ENCODE measurements at places on chromosomes 12 and 14.
A peak's percentile ranks its signal among the peaks of the same experiment; 100 is the strongest.

DNA sequence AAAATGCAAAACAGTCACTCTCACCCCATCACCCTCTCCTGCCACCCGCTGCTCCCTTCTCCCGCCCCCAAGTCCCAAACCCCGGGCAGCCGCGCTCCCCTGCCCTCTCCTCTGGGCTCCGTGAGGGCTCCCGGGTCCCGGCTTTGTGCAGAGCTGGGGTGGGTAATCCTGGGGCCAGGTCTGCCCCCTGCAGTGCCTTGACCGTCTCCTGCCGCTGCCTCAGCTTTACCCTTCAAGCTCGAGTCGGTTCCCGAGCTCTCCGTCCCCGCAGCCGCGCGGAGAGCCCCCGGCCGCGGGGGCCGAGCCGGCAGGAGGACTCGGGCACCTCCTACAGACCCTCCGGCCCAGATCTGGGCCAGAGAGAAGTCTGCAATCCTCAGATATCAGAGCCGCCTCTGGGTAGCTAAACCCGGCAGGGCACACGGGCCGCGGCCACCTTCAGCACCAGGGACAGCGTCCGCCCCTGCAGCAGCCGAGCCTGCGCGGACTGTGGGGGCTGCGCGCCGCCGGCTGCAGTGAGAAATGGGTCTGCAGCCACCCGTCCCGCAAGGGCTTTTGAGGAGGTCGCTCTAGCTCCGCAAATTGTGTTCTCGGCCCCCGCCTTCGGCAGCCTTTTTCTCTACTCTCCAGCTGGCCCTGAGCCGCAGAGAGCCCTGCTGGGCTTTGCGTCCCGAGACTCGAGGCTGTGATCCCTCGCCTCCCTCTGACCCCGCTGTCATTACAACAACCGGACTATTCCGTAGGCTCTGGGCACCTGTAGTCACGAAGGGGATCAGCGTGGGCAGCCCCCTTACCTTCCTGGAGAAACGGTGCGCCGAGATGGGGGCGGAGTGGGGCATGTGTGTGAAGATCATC, 1.2 kb downstream of the PRMT8 start:
- no peak for DNase-seq

DNA sequence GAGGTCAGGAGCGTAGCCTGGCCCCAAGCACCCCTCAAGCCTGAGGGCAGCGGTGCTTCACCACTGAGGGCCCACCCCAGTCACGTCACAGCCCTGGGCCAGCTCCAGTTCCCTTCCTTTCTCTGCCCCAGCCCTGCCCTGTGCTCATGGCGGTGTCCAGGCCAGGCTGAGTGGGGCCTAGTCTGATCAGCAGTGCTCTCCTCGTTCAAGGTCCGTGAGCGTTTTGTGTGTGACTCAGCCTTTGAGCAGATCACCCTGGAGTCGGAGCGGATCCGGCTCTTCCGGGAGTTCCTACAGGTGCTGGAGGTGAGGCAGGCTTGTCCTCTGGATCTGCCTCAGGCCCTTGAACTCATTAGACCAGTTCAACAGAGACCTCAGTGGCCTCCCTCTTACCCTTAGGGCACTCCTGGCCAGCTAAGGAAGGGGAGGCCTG, 19.0 kb downstream of the PRPF40B start:
- DNase-seq = no peak

DNA sequence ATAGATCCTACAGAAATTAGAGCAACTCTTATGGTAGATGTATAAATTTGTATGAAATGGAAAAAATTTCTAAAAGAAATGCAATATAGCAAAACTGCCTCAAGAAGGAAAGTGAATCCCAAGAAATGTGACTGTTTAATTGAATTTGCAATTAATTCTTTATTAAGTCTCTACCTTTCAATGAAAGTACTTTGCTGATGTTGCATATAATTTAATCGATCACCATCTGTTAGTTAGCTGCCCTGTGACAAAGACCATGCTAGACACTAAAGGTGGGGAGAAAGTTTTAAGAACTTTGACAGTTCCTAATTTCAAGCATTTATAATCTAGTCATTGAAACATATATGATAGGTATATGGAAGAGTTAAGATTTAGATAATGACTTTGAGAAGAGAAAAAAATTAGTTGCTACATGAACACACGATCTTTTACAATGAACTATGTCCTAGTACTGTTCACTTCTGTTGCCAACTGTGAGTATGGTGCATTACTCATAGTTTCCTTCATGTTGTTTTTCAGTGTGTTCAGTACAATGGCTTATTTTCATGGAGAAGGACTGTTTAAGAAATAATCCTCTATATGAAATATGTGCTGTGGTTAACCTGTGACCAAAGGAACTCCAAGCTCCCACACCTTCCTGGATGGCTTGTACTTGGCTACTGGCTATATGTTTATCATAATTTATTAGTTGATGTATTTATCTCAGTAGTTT, 128.4 kb downstream of the METTL25 start:
- DNase-seq = no peak

GRCh38 chr14:67311868-67312267, 47.7 kb downstream of the ATP6V1D start:
- DNase-seq = no peak

- DNase-seq = no peak
These were observed 17.5 kb upstream of the SCARB1 start for GRCh38 chr12:124881123-124881522.

DNA sequence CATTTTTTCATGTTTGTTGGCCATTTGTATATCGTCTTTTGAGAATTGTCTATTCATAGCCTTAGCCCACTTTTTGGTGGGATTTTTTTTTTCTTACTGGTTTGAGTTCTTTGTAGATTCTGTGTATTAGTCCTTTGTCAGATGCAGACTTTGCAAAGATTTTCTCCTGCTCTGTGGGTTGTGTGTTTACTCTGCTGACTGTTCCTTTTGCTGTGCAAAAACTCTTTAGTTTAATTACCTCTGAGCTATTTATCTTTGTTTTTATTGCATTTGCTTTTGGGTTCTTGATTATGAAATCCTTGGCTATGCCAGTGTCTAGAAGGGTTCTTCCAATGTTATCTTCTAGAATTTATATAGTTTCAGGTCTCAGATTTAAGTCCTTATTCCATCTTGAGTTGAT, 220.0 kb downstream of the FUT8 start:
- DNase-seq = no peak

GRCh38 chr14:79248771-79249170, 962.5 kb downstream of the DIO2 start:
- DNase-seq = no peak

GRCh38 chr12:6154730-6155459, 30.4 kb upstream of the VWF start:
- DNase-seq = no peak

- no peak for DNase-seq
These were observed 321.4 kb downstream of the ATP23 start for GRCh38 chr12:58262796-58263195.

- DNase-seq = no peak
These were observed 148.0 kb upstream of the PWP1 start for GRCh38 chr12:107537464-107538119.

DNA sequence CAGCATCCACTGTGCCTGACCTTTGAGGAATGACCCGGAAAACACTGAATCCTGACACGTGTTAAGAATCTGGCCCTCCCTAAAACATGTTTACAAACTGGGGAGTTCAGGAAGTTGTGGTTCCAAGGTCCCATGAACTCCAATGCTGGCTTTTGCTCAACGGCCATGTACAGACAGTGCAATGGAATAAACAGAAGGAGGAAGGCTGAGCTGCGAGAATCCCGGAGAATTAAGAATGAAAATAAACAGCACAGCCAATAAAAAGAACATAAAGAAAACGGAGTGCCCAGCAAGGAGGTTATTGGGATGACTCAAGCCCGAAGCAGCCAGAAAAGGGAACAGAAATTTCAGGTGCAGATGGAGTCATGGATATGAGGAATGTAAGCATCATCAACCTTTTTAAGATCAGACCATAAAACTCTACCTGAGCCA, 32.3 kb downstream of the BCL11B start:
- DNase-seq = no peak

GRCh38 chr14:84028080-84028604, 1501.8 kb upstream of the FLRT2 start:
- DNase-seq = no peak

DNA sequence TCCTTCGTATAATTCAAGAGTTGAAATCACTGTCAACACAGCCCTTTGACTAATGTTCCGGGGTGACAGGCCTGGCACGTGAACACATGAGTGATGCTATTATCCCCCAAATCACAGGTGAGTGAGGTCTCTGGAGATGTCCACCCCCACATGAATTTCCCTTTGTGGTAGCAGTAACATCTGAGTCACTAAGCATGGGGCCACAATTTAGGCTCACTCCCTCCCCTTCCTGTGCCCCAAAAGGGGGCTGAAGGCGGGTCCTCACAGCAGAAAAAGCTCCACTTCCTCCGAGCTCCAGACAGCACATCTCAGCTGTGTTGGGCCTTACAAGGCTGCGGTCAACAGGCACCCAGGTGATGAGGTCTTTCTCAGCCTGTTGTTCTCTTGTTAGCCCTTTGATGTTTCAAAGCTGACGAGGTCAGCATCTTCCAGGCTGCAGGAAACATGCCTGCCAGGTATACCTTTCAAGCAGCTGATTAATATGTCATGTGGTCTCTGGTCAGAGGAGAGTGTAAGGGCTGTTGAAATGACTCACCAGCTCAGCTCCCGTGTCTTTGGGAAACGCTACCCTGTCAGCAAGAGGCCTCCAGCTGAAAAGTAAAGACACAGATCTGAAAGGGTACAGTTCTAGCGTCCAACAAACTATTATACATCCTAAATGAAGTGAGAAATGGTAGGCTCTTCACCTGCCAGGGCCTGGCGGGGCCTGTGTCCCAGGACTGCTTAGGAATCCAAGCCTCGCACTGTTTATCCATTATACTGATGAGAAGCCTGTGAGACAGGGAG, 107.3 kb downstream of the ZFP36L1 start:
- no peak for DNase-seq

GRCh38 chr14:72775923-72776554, 117.9 kb downstream of the DPF3 start:
- no peak for DNase-seq

DNA sequence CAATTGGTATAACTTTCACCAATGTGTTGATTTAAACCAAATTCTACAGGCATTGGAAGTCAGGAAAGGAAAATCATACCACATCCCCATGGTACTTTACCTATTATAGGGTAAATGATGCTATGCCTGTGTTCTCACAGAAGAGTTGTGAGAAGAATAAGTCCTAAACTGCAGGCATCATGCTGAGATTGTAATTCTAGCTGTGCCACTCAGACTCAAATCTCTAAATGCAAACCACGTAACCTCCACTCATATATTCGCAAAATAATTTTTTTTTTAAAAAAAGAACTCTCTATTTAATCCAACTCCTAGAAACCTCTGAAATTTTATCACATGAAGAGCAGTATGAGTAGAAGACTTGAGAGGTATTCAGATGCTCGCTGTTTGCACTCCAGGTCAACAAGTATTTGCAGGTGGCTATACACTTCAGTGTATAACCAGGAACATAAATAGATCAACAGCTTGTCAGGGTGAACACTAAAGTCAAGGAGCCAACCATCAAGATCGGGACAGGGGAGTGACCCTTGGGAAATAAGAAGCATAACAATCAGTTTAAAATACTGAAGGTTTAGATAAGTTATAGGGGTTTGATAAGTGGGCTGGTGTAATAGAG, 110.1 kb downstream of the SLC25A21 start:
- DNase-seq = no peak

- DNase-seq = no peak
These were observed 319.1 kb upstream of the RGS6 start for GRCh38 chr14:71613168-71613567.

DNA sequence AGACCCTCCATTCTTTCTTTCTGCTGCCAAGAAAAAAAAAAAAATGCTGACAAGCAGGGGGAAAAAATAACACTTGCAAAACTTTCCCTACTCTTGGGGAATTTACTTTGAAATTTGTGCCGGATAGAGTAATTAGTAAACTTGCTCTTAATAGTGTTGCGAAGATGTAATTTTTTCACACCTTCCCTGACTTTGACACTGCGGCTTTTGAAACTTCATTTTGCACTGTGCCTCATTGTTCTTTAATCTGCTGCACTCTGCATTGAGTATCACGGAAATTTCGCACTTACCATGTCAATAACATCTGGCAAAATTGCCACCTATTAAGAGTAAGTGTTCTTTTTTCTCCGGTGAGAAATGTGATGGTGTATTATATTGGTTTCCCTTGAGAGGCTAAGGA, 596.1 kb downstream of the VRK1 start:
- DNase-seq = peak; percentile 3

- DNase-seq = no peak
These were observed 26.8 kb downstream of the RFLNA start for GRCh38 chr12:124321556-124322270.

- no peak for DNase-seq
These were observed 518.0 kb upstream of the TBX3 start for GRCh38 chr12:115201966-115202365.

DNA sequence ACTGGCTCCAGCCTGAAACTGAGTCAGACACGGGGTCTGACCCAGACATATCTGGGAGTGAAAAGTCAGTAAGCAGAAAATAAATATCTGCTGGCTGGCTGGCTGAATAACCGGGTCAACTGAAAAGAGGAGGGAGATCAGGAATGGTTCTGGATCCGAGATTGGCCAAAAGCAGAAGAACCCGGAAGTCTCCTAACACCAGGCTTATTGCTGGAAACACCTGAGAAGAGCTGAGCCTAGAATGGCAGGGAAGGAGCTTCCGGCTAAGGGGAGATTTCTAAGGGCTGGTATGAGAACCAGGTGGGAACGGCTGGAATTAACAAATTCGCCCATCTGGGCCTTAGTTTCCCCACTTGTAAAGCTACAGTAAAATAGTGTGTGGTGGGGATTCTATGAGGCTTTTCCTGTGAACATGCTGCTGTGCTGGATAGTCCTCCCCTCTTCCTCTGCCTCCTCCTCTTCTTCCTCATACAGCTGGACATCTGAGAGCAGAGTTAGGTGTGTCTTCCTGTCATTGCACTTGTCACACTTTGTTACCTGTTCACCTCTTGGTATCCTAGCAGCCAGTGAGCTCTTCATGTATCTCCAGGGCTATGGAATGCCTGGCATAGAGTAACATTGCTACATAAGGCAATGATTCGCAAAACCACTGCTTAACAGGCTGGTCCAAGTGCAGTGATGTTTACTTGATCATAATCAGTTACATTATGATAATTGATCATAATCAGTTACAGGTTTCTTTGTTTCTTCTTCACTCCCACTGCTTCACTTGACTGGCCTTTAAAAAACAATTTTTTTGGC, 2.0 kb upstream of the SHMT2 start:
- DNase-seq = no peak

- DNase-seq = no peak
These were observed 117.7 kb upstream of the MYL2 start for GRCh38 chr12:111038077-111038476.

DNA sequence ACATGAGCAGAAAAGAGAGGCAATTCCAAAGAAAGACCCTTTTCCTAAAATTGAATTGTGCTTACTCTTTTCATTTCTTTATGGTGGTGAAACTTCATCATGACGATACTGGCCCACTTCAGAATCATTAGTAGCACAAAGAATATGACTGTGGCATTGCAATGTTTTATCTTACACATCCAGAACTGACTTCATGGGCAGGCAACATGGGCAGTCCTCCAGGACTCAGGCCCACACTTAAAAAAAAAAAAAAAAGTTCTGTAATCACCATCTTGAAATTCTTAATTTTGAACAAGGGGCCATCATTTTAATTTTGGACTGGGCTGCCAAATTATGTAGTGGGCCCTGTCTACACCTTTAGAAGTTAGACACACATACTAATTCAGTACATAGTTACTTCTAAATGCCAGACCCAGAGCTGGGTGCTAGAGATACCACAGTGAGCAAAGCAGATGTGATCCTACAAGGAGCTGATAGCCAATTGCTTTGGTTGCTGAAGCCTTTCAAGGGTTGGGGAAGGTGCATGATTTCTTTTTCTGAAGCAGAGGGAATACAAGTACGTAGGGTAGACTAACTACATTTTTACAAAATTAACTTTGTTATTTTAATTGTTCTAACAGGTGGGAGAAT, 35.2 kb downstream of the HELB start:
- DNase-seq = no peak

- DNase-seq = no peak
These were observed 41.3 kb downstream of the IFNG start for GRCh38 chr12:68118096-68118755.

All from NCI-H1436 treated with DMSO at 0.1 percent for 48 hours (cell line).